ENCODE measurements at places on chromosomes 16 and 17.

GRCh38 chr16:31168848-31169247 is 11.1 kb upstream of the FUS start:
- DNase-seq: no peak

- no peak for DNase-seq
Measured at GRCh38 chr17:17236295-17237025, 508 bp downstream of the FLCN start.

- no peak for DNase-seq
Measured at GRCh38 chr16:3730161-3731125, 13.1 kb upstream of the TRAP1 start.

DNA sequence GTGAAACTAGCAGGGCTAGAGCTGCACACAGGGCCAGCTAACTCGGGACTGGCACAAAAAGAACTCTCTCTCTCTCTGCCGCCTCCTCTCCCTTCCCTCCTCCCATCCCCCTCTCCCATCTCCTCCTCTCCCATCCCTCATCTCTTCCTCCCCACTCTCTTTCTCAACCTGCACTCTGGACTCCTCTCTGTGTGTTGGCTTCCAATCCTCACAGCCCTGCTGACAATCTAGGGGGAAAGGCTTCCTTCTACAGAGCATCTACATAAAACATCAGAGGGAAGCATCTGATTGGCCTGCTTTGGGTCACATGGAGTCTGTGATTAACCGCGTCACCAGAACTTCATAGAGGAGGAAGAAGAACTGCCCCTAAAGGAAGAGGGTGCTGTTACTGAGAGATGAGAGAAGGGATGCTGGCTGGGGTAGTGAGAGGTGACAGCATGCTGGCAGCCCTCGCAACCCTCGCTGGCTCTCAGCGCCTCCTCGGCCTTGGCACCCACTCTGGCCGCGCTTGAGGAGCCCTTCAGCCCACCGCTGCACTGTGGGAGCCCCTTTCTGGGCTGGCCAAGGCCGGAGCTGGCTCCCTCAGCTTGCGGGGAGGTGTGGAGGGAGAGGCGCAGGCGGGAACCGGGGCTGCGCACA is 12.8 kb upstream of the ZFP90 start:
- no peak for DNase-seq

DNA sequence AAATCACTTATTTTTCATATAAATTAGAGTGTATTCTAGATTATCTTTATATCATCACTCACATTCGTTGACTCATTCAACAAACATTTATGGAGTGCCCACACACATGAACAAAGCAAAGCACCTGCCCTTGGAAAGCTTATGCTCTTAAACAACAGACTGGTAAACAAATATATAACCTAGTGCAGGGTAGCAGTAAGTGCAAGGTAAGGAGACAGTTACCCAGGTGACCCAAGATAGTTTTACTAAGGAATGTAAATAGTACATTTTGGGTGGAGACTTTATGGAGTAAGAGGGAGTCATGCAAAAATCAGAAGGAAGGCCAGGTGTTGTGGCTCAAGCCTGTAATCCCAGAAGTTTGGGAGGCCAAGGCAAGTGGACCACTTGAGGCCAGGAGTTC is 40.4 kb upstream of the HELZ start:
- no peak for DNase-seq

GRCh38 chr17:69447726-69448125 is 33.2 kb downstream of the MAP2K6 start:
- no peak for DNase-seq

DNA sequence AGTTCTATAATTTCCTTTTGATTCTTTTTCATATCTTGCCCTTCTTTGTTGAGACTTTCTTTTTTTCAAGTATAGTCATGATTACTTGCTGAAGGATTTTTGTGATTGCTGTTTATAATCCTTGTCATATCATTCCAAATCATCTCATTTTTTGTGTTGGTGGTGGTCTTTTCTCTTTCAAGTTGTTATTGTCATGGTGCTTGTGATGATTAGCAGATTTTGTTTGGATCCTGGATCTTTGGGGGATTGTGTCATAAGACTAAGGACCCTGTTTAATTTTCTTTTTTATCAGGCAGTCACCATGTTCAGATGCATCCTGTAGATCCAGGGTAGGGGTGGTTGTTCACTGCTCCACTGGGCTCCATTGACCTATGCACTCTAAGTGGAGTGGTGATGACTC is 254.4 kb upstream of the FOXF1 start:
- DNase-seq: no peak

- peak; percentile 32 for DNase-seq
Measured at GRCh38 chr17:57833179-57833939, 16.5 kb downstream of the MRPS23 start.

GRCh38 chr16:64459402-64459801 is 662.5 kb downstream of the CDH11 start:
- DNase-seq: no peak

DNA sequence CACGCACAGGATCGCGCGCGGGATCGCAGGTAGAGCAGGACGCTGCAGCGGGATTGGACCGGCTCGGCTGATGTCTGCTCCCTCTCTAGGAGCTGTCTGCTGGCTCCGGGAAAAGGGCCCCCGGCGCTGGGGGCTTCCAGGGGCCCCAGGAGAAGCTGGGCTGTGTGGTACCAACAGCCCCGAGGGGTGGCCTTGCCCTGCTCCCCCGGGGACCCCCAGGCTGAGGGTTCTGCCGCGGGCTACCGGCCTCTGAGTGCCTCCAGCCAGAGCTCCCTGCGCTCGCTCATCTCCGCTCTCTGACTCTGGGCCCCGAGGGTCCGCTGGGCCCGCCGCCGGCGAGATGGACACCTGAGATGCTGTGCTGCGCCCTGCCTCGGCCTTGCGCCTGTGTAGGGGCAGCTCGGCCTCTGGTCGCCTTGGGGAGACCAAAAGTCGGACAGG is 1.4 kb upstream of the PAQR4 start:
- DNase-seq: no peak

DNA sequence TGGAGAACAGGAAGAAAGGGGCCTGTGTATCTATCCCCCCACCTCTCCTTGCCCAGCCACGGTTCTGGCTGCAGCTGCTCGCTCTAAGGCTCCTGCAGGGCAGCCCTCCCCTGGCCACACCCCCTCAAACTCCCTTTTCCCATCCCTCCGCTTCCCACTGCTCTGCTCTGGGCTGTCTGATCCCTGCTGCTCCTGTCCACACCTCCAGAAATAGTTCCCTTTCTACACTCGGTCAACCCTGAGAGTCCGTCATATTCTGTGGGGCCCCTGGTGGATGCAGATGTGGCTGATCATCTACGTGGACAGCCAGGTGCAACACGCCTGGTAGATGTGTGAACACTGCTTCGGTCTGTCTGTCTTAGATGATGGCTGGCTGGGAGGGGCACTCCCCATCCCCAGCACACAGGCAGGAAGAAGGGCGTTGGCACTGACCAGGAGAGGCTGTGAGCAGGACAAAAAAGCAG is 19.3 kb upstream of the KRT19 start:
- no peak for DNase-seq

DNA sequence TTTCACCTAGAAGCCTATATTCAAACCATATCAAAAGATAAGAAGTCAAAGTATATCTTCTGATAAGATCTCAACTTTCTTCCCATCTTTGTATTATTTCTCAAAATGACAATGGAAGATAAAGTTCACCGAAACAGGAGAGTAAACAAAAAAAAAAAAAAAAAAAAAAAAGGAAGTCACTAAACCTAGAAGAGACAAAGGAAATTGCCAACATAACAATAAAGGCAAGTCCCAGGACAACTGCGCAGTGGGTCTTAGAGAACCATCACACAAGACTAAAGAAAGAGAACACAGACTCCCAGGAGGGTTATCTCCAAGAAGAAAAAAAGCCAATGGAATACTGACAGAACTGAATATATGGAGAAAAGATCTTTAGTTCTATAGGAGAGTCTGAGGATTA is 65.7 kb downstream of the SMURF2 start:
- DNase-seq: no peak

- DNase-seq: peak; percentile 32
Measured at GRCh38 chr17:56594320-56595107, 1.0 kb downstream of the NOG start.

DNA sequence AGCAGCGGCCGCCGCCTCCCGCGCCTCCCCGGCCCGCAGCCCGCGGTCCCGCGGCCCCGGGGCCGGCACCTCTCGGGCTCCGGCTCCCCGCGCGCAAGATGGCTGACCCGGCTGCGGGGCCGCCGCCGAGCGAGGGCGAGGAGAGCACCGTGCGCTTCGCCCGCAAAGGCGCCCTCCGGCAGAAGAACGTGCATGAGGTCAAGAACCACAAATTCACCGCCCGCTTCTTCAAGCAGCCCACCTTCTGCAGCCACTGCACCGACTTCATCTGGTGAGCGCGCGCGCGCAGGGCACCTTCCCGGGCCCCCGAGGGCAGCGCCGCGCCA is 258 bp downstream of the PRKCB start:
- no peak for DNase-seq

- no peak for DNase-seq
Measured at GRCh38 chr16:22353933-22354541, 20.4 kb downstream of the CDR2 start.

- DNase-seq: no peak
Measured at GRCh38 chr17:30597776-30598288, 120.6 kb downstream of the GOSR1 start.

DNA sequence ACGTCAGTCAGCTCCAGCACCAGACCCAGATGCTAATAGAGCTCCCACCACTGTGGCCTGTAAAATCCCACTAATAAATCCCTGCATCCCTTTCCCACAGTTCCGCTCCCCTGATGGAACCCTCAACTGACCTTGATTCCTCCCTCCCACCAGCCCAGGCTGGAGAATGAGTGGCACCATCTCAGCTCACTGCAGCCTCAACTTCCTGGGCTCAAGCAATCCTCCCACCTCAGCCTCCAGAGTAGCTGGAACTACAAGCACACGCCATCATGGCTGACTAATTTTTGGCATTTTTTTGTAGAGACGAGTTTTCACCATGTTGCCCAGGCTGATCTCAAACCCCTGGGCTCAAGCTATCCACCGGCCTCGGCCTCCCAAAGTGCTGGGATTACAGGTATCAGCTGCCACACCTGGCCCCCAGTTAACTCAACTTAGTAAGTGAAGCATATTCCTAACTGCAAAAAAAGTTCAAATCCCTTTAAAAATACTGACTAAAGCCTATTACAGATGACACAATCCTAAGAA is 15.6 kb downstream of the USP7 start:
- no peak for DNase-seq

DNA sequence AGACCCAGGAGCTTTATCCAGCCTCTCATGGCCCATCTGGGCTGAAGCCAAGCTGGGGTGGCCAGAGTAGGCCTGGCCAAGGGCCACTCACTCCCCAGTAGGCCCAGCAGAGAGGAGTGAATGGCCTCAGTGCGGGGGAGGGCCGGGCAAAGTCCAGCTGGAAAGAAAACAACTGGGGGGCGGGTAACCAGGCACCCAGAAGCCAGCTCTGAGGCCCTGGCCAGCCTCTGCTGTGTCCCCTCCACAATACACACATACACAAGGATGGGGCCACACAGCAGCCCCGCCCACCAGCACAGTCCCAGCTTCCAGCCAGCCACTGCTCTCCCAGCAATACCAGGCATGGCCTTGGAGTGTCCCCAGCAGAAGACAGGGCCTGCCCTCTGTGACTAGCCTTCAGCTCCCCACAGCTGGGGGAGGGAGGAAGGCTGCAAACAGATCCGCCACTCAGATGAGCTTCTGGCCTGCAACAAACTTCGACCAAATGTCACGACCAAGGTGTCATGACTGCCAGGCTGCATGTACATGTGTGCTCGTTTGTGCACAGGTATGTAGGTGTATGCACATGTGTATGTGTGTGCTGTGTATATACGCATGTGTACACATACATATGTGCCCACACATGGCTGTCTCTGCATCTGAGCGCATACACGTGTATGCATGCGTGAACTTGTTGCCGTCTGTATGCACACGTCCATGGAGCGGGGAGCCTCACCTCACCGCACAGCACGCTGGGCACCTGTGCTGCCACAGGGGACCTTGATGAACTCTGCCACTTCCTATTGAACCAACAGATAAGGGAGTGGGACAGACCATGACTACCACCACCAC is 5.0 kb downstream of the CARHSP1 start:
- no peak for DNase-seq

- DNase-seq: no peak
Measured at GRCh38 chr16:69209735-69210134, 22.8 kb downstream of the SNTB2 start.

DNA sequence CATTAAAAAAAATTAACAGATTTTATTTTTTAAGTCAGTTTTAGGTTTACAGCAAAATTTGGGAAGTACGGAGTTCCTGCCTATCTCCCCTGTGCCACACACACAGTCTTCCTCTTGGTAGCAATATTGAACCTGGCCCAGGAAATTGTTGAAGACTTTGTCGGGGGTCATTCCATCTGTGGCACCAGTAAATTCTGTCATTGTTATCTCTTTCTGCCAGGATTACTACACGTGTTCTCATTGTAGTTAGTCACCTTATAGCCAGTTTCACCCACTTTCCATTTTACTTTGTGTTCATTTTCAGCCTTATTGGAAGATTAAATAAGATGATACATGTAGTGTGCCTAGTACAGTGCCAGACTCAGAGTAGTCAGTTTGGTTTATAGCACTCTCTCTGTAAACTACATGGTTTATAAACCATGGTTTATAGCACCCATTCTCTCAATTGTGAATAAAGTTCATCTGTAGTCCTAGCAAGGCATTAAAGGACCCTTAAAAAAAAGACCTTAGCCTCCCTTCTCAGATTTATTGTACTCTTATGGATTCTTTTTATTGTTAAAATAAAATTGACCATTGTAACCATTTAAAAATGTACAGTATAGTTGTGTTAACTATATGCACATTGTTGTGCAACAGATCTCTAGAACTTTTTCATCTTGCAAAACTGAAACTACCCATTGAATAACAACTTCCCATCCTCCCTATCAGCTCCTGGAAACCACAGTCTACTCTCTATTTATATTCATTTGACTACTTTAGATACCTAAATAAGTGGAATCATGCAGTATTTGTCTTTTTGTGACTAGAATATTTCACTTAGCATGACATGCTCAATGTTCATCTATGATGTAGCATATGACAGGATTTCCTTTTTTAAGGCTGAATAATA is 36.1 kb downstream of the NLK start:
- no peak for DNase-seq

GRCh38 chr16:71622088-71622487 is 3.9 kb upstream of the MARVELD3 start:
- no peak for DNase-seq

GRCh38 chr17:68273722-68274121 is 17.2 kb downstream of the SLC16A6 start:
- DNase-seq: no peak

DNA sequence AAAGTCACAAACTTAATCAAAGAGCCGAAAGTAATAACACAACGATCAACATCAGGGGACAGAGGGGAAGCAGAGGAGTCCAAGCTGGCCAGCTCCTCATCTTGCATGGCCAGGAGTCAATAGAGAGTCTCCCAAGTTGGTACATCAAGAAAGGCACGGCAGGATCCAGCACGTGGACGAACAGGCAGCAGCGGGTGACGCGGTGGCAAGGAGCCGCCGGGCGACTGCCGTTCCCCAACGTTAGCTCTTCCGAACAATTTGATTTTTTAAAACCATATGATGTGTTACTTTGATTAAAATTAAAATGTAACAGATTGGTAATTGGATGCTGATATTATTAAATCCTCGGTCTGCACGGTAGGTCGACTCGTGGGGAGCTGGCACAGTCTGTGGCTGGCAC is 81.8 kb upstream of the DOC2B start:
- DNase-seq: no peak

All from GM06990 (cell line).